AG04449 (cell line): ENCODE measurements at places on chromosomes 4 and X.

DNA sequence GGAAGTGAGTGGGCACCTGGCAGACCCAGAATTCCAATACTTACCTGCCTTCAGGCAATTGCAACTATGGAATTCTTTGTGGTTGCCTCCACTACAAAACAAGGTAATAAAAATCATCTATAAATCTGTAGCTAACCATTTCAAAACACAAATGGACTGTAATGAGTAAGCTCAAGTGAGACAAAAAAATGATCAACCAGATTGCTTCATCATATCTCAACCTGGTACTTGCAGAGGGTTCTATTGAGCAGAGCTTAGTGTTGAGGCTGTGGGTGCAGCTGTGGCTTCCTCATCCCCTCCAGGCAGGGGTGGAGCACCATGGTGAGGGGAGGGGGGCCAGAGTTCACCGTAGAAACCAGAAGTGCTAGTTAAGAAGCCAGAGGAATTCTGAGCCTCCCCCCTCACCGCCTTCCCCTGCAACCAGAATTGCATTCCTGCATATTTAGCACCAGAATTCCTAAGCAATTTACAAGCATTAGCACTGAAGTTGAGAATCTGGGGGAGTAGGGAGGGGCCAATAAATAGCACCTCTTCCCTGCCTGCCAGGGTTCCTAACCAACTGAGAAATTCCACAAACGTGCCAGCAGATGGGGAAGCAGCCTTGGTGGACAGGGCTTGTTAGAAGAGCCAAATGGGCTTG is 11.5 kb downstream of the CTAG1A start:
- DNase-seq = no peak

DNA sequence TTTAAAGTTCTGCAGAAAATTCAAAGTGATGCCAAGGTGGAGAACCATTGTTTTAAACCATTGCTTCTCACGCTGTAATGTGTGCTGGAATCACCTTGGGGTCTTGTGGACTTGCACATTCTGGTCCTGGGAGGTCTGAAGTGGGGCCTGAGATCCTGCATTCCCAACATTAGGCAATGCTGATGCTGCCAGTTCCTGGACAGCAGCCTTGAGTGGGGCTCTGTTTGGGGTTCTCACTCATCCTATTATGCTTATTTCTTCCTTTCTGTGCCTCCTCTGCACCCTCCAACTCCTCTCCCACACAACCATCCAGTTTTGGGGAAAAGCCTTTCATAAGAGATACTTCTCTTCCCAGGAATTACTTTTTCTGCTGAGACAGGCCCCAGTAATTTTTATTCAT is 44.2 kb upstream of the RASSF6 start:
- no peak for DNase-seq

DNA sequence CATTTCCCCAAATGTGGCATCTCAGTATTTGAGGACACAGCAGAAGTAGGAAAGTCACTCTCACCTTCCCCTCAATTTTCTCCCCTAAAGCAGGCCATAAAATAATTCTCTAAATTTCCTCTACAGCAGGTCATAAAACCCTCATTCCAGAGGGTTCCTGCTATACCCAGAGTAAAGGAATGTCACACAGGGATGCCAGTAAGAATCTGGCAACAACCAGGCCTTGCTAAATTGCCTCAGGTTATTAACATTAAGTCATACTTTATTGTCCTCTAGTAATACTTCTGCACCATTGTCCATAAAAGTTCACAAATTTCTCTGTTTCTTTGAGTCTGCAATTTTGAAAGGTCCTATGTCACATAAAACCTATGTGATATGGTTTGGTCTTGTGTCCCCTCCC is 685.7 kb upstream of the SLIT2 start:
- no peak for DNase-seq

DNA sequence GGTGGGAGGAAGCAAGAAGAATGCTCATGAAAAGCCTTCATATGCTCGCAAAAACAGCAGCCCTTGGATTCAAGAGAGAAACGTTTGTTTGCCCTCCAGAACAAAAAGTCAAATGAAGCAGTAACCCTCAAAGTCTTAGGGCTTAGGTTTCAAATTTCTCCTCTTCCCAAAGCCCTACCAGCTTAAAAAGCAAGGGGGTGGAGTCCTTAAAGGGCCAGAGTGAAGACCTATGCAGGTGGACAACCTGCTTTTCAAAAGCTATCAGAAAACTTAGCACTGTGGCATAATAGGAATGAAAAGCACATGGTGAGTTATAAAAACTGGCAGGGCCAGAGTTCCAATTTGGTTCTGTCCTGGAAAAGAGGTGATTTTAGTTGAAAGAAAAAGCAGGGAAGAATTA is 253.3 kb downstream of the NAP1L3 start:
- no peak for DNase-seq

- DNase-seq = no peak
Measured at GRCh38 chrX:19860571-19860970, 26.8 kb downstream of the SH3KBP1 start.

GRCh38 chr4:99822734-99823133 is 6.1 kb downstream of the DAPP1 start:
- DNase-seq = no peak
